NCI-H526 treated with DMSO at 0.1 percent for 48 hours (cell line): ENCODE measurements at places on chromosomes 3 and 15.

DNA sequence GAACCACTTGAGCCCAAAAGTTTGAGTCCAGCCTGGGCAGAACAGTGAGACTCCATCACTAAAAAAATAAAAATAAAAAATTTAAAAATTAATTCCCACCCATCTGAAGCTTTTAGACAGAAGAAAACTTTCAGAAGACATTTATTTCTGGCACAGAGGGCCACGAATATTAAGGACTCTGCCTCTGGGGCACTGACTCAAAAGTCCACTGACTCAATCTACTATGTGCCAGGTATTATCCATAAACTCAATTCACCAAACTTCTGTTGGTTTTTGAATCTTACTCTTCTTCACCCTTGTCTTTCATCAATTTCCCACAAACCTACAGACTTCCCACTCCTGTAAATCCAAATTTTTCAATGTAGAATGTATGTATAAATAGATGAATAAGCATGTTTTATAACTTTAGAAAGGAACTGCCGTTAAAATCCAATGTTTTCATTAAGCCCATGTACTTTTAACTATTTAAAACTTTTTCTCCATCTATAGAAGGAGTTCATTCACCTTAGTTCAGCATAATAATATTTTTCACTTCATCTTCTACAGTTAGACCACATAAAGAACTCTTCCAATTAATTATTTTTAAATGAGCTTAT is 19.9 kb downstream of the ATP13A3 start:
- DNase-seq: no peak

DNA sequence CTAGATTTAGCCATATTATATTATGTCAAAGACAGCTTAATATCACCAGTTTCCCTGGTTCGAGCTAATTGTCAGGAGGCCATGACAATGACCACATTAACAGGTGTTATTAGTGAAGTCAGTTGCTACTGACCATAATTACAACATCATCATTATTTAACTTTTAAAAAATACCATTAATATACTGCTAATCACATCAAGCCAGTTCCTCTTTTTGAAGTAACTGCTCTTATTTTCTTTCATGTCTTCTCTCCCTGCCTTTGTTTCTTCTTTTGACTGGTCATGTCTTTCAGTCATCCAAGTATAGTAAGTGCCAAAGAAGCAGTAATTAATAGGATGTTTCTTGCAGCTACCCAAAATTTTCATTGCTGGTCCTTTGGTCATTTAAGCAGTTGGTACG is 61.6 kb downstream of the CMSS1 start:
- no peak for DNase-seq

DNA sequence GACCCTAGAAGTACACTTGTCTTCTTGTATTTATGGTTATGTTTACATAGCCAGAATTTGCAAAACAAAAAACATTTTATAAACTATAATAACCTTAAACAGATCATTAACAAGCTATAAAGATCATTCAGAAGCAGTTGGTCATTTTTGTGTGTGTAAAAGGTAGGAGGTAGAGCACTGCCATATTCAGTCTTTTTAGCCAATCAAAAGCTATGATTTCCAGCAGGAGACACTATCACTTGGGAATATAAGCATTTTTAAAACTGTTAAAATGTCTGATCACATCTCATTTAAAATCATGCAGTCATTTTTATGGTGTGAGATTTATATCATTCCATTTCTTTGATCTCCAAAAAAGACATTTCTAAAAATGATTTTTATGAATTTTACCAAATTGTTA is 42.6 kb upstream of the ATP2C1 start:
- no peak for DNase-seq

GRCh38 chr3:188077160-188077799 is 76.7 kb upstream of the LPP start:
- DNase-seq: no peak
